ENCODE measurements at places on chromosomes 16 and 17. TPM values are rescaled to one million over a fixed set of nuclear protein-coding genes. Genes with fewer than 3 reads are reported as not detected.

KRTAP4-1 gene
- not detected for total RNA-seq

CHD9NB gene
- 7.5 TPM for total RNA-seq

NACA2 gene
- not detected for total RNA-seq

CD300E gene
- total RNA-seq, result 3.8 TPM

GRCh38 chr17:37090941-37091340, 142.2 kb downstream of the AATF start:
- no peak for DNase-seq

NOG gene
- total RNA-seq, result 5.3 TPM

GRCh38 chr16:19781226-19781625, 63.2 kb downstream of the IQCK start:
- DNase-seq, result no peak
